ENCODE measurements at places on chromosomes 1 and 21.

DNA sequence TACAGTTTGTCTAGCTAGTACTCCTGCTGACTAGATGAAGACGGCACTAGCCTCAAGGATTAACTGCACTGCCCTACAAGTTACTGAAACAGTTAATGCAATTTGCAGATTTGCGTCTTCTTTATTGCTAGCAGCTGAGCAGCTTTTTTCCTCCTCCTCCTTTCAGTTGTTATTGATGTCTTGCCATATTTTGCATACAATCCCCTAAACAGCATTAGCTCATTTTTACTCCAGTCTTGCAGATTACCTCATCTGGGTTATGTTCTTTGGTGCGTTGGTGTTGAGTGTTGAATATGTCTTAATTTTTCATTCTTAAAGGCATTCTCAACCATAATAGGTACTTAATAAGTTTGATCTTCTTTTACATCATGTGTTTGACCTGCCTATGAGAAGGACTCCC lies 363.4 kb upstream of the LYPLAL1 start:
- DNase-seq, result no peak

DNA sequence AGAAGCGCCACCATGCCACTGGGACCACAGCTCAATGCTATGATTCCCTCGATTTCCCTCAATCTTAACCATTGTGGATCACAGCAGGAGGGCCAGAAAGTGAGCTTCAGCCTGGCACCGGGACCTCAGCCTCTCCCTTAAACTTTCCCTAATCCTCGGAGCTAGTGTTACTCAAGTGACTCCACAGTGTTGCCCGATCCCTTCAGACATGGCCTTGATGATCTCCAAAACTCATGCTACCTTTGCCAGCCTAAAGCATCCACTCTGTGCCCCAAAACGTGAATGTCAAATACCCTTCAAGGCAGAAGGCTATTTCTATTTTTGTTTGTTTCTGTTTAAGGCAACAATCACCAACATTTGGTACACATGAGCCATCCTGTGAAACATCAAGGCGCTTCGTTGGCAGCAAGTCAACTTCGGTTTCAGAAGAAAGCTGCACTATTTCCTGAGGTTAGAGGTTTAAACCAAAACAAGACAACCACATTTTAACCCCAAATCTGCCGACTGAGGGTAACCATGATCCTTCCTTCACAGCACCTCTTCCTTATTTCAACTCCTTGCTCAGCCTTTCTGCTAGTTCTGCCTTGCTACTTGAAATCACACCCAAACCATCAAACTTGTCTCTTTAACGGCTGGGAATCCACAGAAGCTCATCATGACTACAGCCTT lies 94.4 kb upstream of the KRTAP19-8 start:
- no peak for DNase-seq

- DNase-seq, result no peak
Observed at GRCh38 chr1:93964096-93964776, 55.0 kb upstream of the GCLM start.

GRCh38 chr1:153395136-153395685 lies 4.3 kb upstream of the S100A8 start:
- no peak for DNase-seq

DNA sequence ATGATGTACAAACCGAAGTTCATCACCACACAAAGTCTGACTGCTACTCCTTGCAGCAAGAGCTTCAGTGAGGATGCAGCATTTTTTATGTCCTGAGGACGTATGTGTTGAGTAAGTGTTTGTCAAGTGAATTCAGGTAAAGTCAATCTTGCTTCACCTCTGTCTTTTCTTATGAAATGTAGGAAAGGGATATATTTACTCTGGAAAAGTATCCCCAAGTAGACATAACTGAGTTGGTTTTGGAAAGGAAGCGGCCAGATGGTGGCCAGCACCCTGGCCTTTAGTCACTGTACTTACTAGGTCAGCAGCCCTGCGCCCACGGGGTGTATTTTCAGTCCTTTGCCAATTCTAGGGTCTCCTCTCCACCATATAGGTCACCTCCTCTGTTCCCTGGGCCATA lies 75.2 kb downstream of the SUSD4 start:
- no peak for DNase-seq

DNA sequence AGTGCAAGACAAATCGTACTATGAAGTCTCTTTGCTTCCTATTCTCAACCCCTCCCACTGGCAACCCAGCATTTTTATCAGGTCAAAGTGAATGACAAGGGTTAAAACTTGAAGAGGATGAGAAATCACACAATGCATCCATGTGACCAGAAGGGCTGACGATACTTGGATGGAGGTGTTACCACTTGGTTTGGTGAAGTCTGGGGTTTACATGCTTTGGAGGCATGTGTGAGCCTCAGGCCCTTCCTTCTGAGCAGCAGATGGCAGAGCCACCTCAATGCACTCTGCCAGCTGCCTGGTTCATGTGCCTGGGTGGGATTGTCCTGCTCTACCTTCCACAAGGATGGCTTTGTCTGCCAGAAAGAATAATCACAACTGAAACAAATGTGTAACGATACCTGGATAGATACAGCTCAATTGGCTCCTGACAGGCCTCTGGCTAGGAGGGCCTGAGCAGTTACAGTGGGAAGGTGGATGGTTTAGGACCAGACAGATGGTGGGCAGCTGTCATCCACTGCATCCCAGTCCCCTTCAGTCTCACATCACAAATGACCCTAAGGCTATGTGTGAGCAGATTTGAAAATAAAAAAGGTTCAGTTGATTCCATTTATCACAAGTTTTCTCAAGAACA lies 51.5 kb upstream of the CNIH3 start:
- no peak for DNase-seq

- no peak for DNase-seq
Observed at GRCh38 chr1:27760426-27760825, 12.6 kb upstream of the STX12 start.

DNA sequence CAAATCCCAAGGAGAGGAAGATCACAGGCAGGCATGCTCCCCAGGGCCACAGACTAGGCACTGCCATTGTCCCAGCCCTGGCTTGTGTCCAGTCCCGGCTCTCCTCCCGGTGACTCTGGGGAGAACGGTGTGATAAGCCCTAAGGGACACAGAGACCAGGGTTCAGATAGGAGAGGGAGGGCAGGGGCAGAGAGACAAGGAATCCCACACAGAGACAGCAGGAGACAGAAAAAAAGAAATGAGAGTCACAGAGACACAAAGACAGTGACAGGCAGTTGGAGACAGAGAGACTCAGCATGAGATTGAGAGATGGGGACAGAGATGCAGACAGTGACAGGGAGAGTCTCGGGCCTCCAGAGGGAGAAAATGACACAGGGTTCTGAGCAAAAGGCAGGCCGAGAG lies 361 bp downstream of the INSRR start:
- DNase-seq, result no peak

DNA sequence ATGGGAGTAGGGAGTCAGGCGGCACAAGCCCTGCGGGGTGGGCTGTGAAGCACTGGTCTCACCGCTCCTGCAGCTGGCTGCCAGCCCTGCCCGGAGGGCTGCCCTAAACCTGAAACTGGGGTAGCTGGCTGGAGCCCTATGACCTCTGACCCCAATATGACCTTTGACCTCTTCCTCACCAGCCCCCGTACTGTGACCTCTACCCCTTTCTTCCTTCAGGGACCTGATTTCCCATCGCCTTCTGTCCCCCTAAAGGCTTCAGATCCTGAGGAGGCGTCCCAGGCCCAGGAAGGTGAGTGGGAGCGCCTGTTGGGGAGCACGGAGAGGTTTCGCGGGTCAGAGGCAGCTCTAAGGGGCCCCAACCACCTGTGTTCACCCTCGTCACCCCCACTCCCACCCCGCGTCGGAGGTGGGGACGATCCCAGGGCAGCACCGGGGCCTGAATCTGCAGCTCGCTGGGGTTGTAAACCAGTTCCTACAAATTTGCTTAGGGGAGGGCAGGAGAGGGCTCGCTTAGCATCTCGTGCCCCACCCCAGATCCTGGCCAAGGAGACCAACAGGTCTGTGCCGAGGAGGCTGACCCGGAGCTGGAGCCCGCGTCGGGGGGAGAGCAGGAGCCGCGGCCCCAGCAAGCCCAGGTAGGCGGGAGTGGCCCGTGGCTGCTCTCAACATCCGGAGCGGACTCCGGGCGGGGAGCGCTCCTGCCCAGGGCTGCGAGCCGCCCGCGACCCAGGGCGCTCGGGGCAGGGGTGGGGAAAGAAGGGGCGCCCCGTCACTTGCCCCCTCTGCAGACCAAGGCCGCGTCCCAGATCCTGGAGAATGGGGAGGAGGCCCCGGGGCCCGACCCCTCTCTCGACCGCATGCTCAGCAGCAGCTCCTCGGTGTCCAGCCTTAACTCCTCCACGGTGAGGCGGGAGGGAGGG lies 7.3 kb downstream of the SYTL1 start:
- no peak for DNase-seq

- DNase-seq, result no peak
Observed at GRCh38 chr1:87963556-87963955, 634.9 kb downstream of the LMO4 start.

DNA sequence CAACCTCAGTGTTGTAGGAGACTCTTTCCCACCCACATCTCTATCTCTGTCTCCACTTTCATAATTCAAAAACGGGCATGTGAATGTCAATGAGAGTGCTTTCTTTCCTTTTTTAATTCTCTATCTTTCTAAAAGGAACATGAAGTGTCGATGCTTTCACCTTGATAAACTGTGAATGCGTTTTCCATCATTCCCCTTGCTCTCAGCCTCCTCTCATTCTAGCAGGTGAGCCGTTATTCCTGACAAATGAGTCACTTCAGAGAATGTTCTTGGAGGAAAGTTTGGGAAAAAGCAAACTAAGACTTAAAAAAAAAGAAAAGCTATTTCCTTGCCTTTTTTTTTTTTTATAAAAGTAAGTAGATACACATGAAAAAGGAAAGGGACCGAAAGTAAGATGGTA lies 226.0 kb upstream of the C1orf87 start:
- DNase-seq, result no peak

DNA sequence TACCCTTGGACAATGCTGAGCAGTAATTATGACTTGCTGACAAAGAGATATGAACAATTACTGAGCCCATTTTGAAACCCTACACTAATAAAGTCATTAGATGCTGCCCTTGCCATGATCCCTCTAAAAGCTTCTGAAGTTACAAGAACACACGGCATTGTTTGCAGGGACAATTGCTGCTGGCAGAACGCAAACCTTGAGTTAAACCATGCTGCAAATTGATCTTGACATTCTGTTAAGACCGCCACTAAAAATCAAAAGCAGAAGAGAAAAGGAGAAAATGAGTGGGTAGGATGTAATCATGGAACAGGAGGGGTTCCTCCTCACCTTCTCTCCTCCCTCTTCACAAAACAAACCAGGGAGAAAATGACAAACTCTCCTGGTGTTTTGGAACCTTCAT lies 136.2 kb upstream of the DMRTA2 start:
- DNase-seq, result no peak

GRCh38 chr21:40845441-40845995 lies 1.4 kb downstream of the DSCAM start:
- no peak for DNase-seq

DNA sequence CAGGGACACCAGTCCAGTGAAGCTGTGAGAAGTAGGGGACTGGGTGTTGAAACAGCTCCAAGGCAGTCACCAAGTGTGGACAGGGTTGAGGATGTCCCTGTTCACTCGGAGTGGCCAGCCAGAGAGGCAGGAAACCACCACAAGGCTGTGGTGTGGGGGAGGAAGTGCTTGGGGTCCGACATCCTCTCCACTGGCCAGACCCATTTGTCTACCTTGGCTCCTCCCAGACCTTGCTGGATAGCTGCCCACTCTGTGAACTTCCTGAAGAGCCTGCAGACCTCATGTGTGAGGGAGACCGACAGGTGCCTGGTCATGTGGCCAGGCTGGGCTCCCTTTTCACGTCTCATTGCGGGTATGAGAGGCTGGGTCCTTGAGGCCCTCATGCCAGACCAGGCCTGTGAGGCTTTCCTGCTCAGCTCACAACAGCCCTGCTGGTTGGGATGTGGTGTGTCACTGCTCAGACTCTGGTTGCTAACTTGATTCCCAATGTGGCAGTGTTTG lies 21.8 kb downstream of the CYP4B1 start:
- DNase-seq, result no peak

- DNase-seq, result no peak
Observed at GRCh38 chr1:158087320-158087927, 93.3 kb upstream of the CD1D start.

DNA sequence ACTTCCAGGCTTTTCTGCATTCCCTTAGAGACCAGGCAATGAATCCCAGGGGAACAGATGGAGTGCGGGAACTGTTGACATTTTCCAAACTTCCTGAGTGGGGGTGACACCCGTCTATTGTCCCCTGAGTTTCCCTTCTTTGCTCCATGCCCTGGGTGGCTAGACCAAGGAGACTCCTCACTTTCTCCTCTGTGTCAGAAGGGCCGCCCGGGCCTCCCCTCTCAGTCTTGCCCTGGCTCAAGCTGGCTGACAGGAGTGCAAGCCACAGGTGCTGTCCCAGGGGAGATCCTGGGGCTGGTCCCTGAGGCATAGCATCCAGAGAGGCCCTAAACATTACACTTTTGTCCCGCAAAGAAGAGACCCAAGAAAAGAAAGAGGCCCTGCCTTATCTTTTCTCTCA lies 62.8 kb downstream of the DDX20 start:
- DNase-seq, result no peak

All from stimulated activated CD8-positive, alpha-beta memory T cell treated with anti-CD3 and anti-CD28 coated beads, Interleukin-2, amount 100 ng/mL, for 1 hour (primary cell).